CD4-positive, CD25-positive, alpha-beta regulatory T cell (primary cell): ENCODE measurements at places on chromosomes 11 and 22. TPM values are rescaled to one million over a fixed set of nuclear protein-coding genes. Genes with fewer than 3 reads are reported as not detected.

GRCh38 chr11:19577391-19577975, 135.2 kb upstream of the NAV2 start:
- no peaks in the 10 kb centered on the region for H3K27me3 ChIP-seq
- H3K27ac ChIP-seq: no peak overlapping the region
- no peak for DNase-seq
- H3K36me3 ChIP-seq: no peaks in the 10 kb centered on the region
- H3K4me3 ChIP-seq: no peak overlapping the region
- no peaks in the 10 kb centered on the region for H3K4me1 ChIP-seq

GRCh38 chr22:42217752-42218280, 52.6 kb downstream of the TCF20 start:
- H3K4me1 ChIP-seq: peaks cover 45% of the 10 kb centered on the region
- H3K36me3 ChIP-seq: peaks cover 22% of the 10 kb centered on the region
- DNase-seq: no peak
- H3K27ac ChIP-seq: peak overlapping the region; percentile 60

- DNase-seq: no peak
- no peak overlapping the region for H3K4me3 ChIP-seq
- no peak overlapping the region for H3K27ac ChIP-seq
- no peaks in the 10 kb centered on the region for H3K27me3 ChIP-seq
- H3K36me3 ChIP-seq: no peaks in the 10 kb centered on the region
Observed at GRCh38 chr11:73205661-73206343, 12.3 kb upstream of the P2RY2 start.

GRCh38 chr11:60929764-60930163, 5.5 kb downstream of the TMEM132A start:
- H3K27ac ChIP-seq: no peak overlapping the region
- no peak for DNase-seq
- no peaks in the 10 kb centered on the region for H3K36me3 ChIP-seq
- H3K4me1 ChIP-seq: peaks cover 9% of the 10 kb centered on the region
- H3K4me3 ChIP-seq: no peak overlapping the region
- H3K27me3 ChIP-seq: peaks cover 8% of the 10 kb centered on the region

DNA sequence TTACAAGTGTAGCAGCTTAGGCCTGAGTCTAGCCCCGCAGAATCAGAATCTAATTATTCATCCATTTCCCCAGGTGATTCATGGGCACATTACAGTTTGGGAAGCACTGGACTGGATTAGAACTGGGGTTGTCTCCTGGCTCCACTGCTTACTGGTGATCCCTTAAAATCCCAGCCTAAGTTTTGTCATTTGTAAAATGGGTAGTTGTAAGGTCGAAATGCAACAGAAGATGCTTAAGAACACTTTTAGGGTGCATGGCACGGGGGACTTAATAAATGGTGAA, 1.3 kb downstream of the STX3 start:
- peaks cover 7% of the 10 kb centered on the region for H3K27me3 ChIP-seq
- H3K27ac ChIP-seq: no peak overlapping the region
- no peak overlapping the region for H3K4me3 ChIP-seq
- H3K36me3 ChIP-seq: no peaks in the 10 kb centered on the region

- H3K36me3 ChIP-seq: peaks cover 73% of the 10 kb centered on the region
- no peaks in the 10 kb centered on the region for H3K4me1 ChIP-seq
- no peaks in the 10 kb centered on the region for H3K27me3 ChIP-seq
- no peak overlapping the region for H3K4me3 ChIP-seq
Observed at GRCh38 chr11:70343636-70344035, 54.7 kb upstream of the CTTN start.

GRCh38 chr22:23072911-23073491, 2.7 kb downstream of the GNAZ start:
- no peaks in the 10 kb centered on the region for H3K36me3 ChIP-seq
- peaks cover 17% of the 10 kb centered on the region for H3K4me1 ChIP-seq
- H3K27me3 ChIP-seq: no peaks in the 10 kb centered on the region
- no peak for DNase-seq
- no peak overlapping the region for H3K4me3 ChIP-seq

DNA sequence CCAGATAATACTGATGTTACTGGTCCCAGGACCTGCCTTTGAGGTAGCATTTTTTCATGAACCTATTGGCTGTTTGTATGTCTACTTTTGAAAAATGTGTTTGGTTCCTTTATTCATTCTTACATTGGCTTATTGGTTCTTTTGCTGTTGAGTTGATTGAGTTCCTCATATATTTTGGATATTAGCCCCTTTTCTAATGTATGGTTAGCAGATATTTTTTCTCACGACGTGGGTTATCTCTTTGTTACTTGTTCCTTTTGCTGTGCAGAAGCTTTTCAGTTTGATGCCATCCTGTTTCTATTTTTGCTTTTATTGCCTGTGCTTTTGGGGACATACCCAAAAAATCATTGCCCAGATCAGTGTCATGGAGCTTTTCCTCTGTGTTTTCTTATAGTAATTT, 9.8 kb upstream of the ZNF74 start:
- no peak for DNase-seq
- no peaks in the 10 kb centered on the region for H3K4me1 ChIP-seq
- H3K27ac ChIP-seq: no peak overlapping the region
- peaks cover 11% of the 10 kb centered on the region for H3K27me3 ChIP-seq

GRCh38 chr11:57303280-57303989, 21.3 kb downstream of the TNKS1BP1 start:
- no peak overlapping the region for H3K4me3 ChIP-seq
- no peaks in the 10 kb centered on the region for H3K27me3 ChIP-seq
- H3K27ac ChIP-seq: no peak overlapping the region

DNA sequence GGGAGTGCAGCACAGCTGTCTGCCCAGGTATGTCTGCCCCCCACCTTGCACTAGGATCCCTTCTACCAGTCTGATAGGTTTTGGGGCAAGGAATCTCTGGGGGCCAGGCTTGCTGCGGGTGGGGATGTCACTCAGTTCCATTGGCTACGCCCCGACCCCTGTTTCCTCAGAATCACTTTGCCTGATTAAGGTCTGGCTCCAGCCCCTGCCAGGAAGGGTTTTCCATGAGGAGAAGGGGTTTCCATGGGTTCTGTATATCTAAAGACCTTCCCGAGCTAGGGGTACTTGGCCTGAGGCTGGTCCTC, 14.0 kb downstream of the OTOG start:
- H3K4me1 ChIP-seq: no peaks in the 10 kb centered on the region
- DNase-seq: no peak
- no peak overlapping the region for H3K4me3 ChIP-seq
- no peaks in the 10 kb centered on the region for H3K36me3 ChIP-seq
- H3K27ac ChIP-seq: no peak overlapping the region

GRCh38 chr11:12564012-12564411, 110.2 kb upstream of the TEAD1 start:
- no peaks in the 10 kb centered on the region for H3K4me1 ChIP-seq
- H3K27me3 ChIP-seq: peaks cover 5% of the 10 kb centered on the region
- DNase-seq: no peak
- no peaks in the 10 kb centered on the region for H3K36me3 ChIP-seq

DNA sequence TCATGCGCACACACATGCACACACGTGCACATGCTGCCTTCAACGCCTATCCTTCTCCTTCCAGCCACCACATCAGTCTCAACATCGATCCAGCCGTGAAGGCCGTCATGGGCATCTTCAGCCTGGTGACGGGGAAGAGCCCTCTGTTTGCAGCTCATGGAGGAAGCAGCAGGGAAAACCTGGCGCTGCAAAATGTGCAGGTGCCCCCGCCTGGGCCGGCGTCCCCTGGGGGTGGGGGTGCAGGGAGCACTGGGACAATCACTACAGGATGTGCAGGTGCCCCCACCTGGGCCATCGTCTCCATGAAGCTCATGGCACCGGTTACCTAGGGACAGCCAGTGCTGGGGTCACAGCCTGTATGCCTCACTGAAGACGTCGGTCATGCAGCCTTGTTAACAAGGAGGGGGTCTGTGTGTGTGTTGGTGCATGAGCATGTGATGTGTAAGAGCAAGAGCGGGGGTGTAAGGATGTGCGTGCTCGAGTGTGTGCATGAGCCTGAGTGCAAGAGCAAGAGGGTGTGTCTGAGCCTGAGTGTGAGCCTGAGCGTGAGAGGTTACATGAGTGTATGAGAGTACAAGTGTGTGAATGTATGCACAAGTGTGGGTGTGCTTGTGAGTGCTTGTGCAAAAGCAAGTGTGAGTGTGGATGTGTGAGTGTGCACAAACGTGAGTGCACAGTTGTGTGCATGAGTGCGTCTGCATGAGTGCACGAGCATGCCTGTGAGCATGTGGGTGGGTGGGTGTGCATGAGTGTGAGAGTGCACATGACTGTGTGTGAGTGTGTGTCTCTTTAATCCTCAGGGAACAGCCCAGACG, 31.5 kb downstream of the NADSYN1 start:
- no peaks in the 10 kb centered on the region for H3K27me3 ChIP-seq
- no peak overlapping the region for H3K4me3 ChIP-seq
- no peak overlapping the region for H3K27ac ChIP-seq
- H3K36me3 ChIP-seq: peaks cover 77% of the 10 kb centered on the region
- H3K4me1 ChIP-seq: no peaks in the 10 kb centered on the region

- H3K27me3 ChIP-seq: peaks cover 11% of the 10 kb centered on the region
- H3K36me3 ChIP-seq: no peaks in the 10 kb centered on the region
- no peak within 1 kb of the TSS for H3K4me3 ChIP-seq
Observed at GRCh38 chr22:18110194-18110953, at the start of gene TUBA8. Gene TUBA8, plus strand, starts transcription at chr22:18110809. Its CDS starts 57 bp downstream, at chr22:18110866.

DNA sequence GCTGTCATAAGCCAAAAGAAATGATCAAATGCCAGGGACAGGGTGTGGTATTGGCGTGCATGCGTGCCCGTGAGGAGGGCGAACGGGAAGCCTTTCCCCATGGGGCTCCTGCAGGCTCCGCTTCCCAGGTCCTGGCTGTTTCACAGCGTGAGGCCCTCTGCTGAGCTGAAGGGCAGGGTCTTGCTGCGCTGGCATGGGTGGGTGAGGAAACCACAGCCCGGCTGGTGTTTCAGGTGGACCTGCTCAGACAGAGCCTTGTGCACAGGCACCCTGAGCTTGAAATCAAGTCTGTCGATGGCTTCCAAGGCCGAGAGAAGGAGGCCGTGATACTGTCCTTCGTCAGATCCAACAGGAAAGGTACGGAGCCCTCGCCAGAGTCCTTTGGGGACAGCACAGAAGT, 31.4 kb downstream of the IGHMBP2 start:
- no peaks in the 10 kb centered on the region for H3K27me3 ChIP-seq
- H3K4me1 ChIP-seq: no peaks in the 10 kb centered on the region
- no peak overlapping the region for H3K27ac ChIP-seq
- H3K4me3 ChIP-seq: no peak overlapping the region
- no peak for DNase-seq

DNA sequence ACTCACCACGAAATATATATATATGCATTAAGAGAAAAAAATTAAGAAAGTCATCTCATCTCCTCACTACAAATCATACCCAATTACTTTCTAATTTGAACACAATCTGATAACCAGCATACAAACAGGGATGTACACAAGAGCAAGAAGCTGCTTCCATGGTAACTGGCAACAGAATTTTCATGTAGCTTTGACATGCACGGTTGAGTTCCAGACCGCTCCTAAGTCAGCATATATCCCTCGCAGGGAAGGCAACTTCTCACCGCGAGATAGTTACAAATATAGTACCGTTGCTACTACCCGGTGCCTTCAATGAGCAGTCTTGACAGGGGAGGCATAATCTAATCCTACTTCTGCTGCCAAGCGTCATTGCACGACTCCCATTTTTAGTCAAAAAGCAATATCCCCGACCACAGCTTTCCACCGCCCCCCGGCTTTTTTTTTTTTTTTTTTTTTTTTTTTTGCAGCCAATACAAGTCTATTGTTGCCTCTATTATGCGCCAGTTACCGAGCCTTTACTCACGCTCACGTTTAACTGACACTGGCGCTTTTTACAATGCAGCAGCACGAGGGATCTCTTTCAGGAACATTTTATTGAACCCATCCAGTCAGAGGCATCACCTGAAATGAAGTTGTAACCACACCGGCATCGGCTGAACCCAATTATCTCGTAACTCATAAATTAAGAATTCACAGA, 2.2 kb downstream of the CADM1 start:
- H3K36me3 ChIP-seq: no peaks in the 10 kb centered on the region
- H3K4me1 ChIP-seq: peaks cover 35% of the 10 kb centered on the region
- no peak for DNase-seq
- H3K4me3 ChIP-seq: peak overlapping the region; percentile 43
- H3K27me3 ChIP-seq: peaks cover 47% of the 10 kb centered on the region

DNA sequence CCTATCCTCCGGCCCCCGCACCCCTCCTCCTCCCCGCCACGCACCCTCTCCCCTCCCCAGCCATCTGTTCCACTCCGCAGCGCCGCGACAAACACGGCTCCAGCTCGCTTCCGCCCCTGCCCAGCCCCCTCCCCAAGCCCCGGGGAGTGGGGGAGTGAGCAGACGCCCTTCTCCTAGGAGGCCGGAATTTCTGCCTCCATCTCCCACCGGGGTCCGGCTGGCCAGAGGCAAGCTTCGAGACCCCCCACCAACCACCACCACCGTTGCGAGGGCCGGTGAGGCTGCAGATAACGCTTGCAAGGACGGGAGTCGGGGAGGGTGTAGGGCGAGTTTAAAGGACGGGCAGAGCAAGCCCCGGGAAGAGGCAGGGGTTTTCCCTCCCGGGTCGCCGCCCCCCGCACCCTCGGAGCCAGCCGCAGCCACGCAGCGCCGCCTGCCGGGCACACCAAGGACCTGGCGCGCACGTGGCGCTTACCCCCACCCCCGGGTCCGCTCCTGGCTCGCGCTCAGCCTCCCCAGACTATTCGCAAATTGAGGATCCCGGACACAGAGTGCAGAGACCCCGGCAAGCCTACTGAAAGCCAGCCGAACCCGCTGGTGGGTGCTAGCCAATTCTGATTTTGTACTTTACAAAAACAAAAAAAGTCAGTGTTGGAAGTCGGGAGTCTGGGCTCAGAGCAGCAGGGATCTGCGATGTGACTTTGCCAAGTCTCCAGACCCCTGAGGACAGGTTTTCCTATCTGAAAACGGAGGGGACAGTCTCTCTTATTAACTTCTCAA, 22.6 kb downstream of the RTN4RL2 start:
- H3K27me3 ChIP-seq: peaks cover 5% of the 10 kb centered on the region
- no peak overlapping the region for H3K4me3 ChIP-seq
- no peak overlapping the region for H3K27ac ChIP-seq
- peak; percentile 39 for DNase-seq
- peaks cover 16% of the 10 kb centered on the region for H3K4me1 ChIP-seq

- H3K27ac ChIP-seq: no peak overlapping the region
- no peak overlapping the region for H3K4me3 ChIP-seq
- no peaks in the 10 kb centered on the region for H3K4me1 ChIP-seq
Observed at GRCh38 chr22:38029901-38030300, 27.3 kb upstream of the PICK1 start.

Gene DRD2
- not detected for total RNA-seq

Gene OR51F2
- not detected for total RNA-seq

Gene TMPRSS5
- 0.74 TPM for total RNA-seq

Gene CFAP300
- total RNA-seq: not detected

Gene ZNF280A
- not detected for total RNA-seq

Gene SSRP1
- total RNA-seq: 54.6 TPM

Gene SCUBE1
- 0.74 TPM for total RNA-seq

Gene CHADL
- 1.2 TPM for total RNA-seq

Gene MRGPRX3
- not detected for total RNA-seq
